ENCODE measurements at places on chromosomes 5 and 9.

GRCh38 chr5:57600321-57600720 is 117.7 kb upstream of the ACTBL2 start:
- H3K36me3 ChIP-seq = no peaks in the 10 kb centered on the region
- no peak overlapping the region for H3K27ac ChIP-seq
- DNase-seq = no peak
- peaks cover 10% of the 10 kb centered on the region for H3K27me3 ChIP-seq

DNA sequence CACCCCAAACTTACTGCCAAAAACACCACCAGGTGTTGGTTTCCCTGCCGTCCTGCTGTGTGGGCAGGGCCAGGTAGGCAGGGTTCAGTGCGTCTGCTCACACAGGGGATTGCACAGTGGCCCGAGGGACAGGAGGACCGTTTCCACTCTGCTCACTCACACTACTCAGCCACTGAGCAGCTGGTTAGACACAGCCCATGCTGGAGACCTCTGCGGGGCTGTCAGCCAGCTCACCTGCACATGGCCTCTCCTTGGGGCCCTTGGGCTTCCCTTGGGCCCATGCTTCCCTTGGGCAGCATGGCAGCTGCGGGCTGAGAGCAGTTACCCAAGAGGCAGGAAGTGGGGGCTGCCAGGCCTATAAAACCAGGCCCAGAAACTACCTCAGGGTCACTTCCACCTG is 79.0 kb downstream of the SYK start:
- no peaks in the 10 kb centered on the region for H3K27me3 ChIP-seq
- H3K36me3 ChIP-seq = peaks cover 4% of the 10 kb centered on the region
- DNase-seq = no peak
- no peak overlapping the region for H3K27ac ChIP-seq
- H3K4me1 ChIP-seq = no peaks in the 10 kb centered on the region

DNA sequence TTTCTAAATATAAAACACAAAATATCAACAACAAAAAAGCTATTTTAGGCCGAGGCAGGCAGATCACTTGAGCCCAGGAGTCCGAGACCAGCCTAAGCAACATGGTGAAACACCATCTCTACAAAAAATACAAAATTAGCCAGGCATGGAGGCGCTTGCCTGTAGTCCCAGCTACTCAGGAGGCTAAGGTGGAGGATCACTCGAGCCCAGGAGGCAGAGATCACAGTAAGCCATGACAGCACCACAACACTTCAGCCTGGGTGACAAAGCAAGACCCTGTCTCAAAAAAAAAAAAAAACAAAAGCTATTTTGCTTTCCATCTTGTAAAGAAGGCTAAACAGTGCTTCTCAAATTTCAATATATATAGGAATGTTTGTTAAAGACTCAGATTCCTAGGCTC is 11.3 kb downstream of the C5orf15 start:
- H3K27me3 ChIP-seq = no peaks in the 10 kb centered on the region
- H3K4me1 ChIP-seq = no peaks in the 10 kb centered on the region
- H3K27ac ChIP-seq = no peak overlapping the region

DNA sequence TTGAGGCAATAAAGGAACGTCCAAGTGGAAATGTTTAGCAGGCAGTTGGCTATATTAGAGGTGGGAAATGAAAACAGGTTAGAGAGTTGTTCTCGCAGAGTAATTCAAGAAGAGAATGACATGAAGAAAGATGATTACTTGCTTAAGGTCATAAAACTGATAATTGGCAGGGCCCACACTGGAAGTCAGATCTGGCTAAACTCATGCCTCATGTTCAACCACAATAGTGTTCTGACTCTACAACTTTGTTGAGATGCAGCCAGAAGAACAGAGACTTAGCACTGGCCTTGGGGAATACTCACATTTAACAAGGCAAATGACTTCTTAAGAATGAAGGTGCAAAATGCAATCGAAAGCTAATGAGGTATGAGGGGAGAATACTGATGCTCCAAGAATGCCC is 27.2 kb upstream of the TNFSF8 start:
- DNase-seq = no peak
- H3K27ac ChIP-seq = peak overlapping the region; percentile 57
- peaks cover 8% of the 10 kb centered on the region for H3K4me1 ChIP-seq
- H3K27me3 ChIP-seq = no peaks in the 10 kb centered on the region

DNA sequence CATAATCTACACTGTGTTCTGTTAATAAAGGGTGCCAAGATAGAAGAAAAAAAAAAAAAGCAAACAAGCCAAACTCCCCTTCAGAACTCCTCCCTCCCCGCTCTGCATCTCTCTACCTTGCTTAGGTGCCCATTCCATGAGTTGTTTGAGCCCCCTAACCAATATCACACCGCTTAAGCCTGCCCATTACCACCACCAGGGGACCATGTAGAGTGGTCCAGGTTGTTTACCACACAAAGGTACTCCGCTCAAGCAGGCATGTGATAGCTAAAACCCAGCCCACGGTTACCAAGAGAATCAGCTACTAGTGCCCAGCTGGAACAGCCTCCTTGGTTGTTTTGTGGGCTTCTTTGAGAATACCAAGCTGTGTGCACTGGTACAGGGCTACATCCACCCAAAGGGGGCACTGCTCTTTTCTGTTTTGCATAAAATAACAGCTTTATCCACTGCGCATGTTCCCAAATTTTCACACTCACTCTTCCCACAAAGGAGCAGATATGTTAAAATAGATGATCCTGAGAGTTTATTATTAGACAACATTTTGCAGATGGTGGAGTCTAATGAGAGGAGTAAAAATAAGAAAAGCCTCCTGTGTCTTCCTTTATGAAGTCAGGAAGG is 304.1 kb downstream of the DEPDC1B start:
- no peak overlapping the region for H3K27ac ChIP-seq
- no peaks in the 10 kb centered on the region for H3K36me3 ChIP-seq
- H3K27me3 ChIP-seq = no peaks in the 10 kb centered on the region
- no peaks in the 10 kb centered on the region for H3K4me1 ChIP-seq
- DNase-seq = no peak

DNA sequence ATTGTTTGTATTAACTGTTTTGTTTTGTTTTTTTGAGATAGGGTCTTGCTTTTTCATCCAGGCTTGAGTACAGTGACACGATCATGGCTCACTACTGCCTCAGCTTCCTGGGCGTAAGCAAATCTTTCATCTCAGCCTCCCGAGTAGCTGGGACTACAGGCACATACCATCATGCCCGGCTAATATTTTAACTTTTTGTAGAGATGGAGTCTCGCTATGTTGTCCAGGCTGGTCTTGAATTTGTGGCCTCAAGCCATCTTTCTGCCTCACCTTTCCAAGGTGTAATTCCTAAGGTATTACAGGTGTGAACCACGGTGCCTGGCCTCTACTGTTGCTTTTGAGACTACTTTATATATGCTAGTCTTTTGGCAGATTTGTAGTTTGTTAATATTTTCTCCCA is 8.4 kb downstream of the RCL1 start:
- no peak for DNase-seq
- no peaks in the 10 kb centered on the region for H3K27me3 ChIP-seq
- H3K4me3 ChIP-seq = no peak overlapping the region

DNA sequence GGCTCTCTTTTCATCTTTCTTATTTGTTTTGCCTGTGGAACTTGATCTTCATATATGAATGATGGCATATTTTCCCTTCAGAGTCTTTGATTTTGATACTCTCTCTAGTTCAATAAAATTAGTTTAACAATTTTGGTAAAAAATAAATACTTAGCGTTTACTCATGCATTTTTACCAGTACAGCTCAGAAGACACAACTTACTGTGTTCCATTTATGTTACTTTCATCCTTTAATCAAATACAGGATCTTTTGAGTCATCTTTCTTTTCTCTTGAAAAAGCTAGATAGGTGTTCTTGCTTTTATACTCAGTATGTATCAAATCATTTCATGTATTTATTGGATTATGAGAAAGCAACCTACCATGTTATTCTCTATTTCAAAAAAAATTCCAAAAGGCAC is 47.1 kb upstream of the RICTOR start:
- no peak overlapping the region for H3K4me3 ChIP-seq
- H3K27ac ChIP-seq = no peak overlapping the region
- no peaks in the 10 kb centered on the region for H3K27me3 ChIP-seq
- DNase-seq = no peak
- H3K36me3 ChIP-seq = no peaks in the 10 kb centered on the region
- no peaks in the 10 kb centered on the region for H3K4me1 ChIP-seq

- no peak for DNase-seq
- H3K4me1 ChIP-seq = peaks cover 8% of the 10 kb centered on the region
- peaks cover 50% of the 10 kb centered on the region for H3K27me3 ChIP-seq
Measured at GRCh38 chr5:17219469-17219868, 2.0 kb downstream of the BASP1 start.

DNA sequence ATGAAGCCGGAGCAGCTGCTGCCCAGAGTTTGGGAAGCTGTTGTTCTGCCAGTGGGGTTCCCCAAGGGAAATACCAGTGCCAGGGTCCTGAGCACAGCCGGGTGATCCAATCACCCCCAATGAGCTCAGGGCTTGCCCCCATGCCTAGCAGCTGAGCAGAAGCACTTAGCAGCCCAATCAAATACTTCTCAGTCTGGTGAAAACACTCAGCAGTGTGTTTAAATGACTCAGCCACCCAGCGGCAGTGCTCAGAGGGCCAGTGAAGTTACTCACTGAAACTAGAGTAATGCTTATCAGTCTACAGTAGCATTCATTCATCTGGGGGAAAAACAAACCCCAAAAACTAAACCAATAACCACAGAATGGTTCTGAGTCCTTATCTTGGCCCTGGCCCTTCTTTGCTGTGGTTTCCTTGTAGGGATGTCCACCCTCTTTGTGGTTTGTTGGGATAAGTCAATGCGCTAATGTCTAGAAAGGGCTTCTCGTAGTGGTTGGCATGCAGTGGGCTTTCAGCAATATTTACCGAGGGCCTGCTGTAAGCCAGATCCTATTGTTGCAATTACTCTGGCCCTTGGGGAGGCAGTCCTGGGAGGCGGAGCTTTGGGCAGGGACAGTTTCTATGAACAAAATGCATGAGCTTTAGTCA is 43.1 kb downstream of the LHX2 start:
- no peak for DNase-seq
- no peak overlapping the region for H3K27ac ChIP-seq
- no peaks in the 10 kb centered on the region for H3K36me3 ChIP-seq
- H3K27me3 ChIP-seq = no peaks in the 10 kb centered on the region
- no peak overlapping the region for H3K4me3 ChIP-seq
- H3K4me1 ChIP-seq = no peaks in the 10 kb centered on the region

DNA sequence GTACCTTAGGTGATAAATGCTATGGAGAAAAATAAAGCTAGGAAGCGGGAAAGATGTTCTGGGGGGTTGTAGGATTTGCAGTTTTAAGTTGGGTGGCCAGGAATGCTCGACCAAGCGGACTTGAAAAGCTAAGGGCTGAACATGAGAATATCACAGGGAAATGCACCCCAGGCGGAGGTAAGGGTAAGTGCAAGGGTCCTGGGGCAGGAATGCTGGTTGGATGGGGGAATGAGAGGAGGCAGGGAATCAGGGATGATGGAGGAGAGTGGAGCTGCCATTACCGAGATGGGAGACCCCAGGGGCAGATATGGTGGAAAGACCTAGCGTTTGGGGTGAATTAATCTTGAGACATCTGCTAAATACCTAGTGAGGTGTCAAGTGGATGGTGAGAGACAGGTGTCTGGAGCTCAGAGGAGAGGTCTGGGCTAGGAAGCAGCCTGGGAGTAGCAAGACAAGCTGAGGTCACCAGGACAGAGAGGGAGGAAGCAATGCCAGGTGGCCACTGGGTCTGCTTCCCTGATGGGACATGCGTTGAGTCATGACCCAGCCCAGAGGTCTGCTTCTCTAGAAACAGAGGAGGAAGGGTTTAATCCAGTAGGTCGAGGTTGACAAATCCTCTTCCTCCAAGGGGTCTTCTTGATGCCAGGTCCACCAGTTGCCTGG is 77.7 kb upstream of the ASS1 start:
- no peaks in the 10 kb centered on the region for H3K4me1 ChIP-seq
- H3K4me3 ChIP-seq = no peak overlapping the region
- no peaks in the 10 kb centered on the region for H3K27me3 ChIP-seq
- H3K36me3 ChIP-seq = no peaks in the 10 kb centered on the region
- no peak for DNase-seq

DNA sequence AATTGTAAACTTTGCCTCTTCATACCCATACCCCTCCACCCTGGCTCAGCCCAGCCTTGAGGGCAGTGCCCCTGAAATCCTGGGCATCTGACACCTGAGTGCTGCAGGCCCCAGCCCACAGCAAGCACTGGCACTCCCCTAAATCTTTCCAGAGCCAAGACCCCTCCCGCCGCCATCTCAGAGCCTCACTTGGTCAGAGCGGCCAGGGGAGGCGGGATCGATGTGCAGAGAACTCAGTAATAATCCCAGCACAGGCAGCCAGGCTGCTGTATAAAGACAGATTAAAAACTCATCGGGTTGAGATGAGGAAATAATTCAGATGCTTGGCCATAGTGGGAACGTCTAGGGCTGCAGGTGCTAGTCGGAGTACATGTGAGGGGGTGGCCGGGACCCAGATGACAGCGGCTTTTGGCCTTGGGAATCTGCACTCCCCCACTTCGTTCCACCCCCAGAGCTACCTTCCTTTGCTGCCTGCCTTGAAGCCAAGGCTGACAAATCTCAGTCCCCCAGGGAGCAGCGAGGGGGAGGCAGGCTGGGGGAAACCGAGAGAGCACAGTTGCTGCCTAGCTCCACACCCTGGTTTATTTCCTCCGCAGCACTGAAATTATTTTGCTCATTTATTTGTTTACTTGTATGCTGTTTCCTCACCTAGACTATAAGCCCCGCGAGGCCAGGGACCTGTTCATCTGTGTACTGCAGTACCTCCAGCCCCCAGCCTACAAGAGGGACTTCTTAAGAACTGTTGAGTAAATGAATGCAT is 19.5 kb upstream of the ARAP3 start:
- H3K4me1 ChIP-seq = peaks cover 21% of the 10 kb centered on the region
- DNase-seq = no peak
- H3K36me3 ChIP-seq = no peaks in the 10 kb centered on the region
- no peak overlapping the region for H3K4me3 ChIP-seq
- H3K27me3 ChIP-seq = no peaks in the 10 kb centered on the region

GRCh38 chr9:86549920-86550319 is 195.7 kb upstream of the TUT7 start:
- H3K27me3 ChIP-seq = no peaks in the 10 kb centered on the region
- no peak overlapping the region for H3K4me3 ChIP-seq
- peaks cover 6% of the 10 kb centered on the region for H3K4me1 ChIP-seq
- H3K27ac ChIP-seq = no peak overlapping the region
- no peak for DNase-seq

- no peaks in the 10 kb centered on the region for H3K36me3 ChIP-seq
- H3K27me3 ChIP-seq = no peaks in the 10 kb centered on the region
- H3K4me3 ChIP-seq = no peak overlapping the region
- no peak for DNase-seq
- no peak overlapping the region for H3K27ac ChIP-seq
Measured at GRCh38 chr5:89444088-89444487, 561.1 kb upstream of the MEF2C start.

DNA sequence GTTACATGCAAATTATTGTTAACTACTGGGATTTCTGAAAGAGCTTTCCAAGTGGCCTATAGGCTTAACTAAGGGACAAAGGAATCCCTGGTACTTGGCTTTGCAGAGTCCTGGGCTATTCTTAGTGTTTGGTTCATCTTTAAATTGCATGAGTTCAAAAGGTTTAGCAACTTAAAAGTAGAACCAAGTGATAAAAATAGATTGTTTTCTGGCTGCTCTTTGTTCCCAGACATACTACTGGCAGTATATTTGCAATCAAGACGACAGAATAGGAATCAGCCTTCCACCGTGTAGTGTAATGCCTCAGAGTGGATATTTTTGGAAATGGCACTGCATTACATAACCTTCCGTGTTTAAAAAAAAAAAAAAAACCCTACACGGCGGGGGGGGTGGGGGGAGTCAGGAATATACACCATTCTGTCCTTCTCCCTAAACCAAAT is 1.0 kb downstream of the NREP start:
- H3K27ac ChIP-seq = peak overlapping the region; percentile 10
- peak overlapping the region; percentile 65 for H3K4me3 ChIP-seq
- no peak for DNase-seq
- no peaks in the 10 kb centered on the region for H3K27me3 ChIP-seq
- peaks cover 41% of the 10 kb centered on the region for H3K4me1 ChIP-seq

All from esophagus squamous epithelium (tissue), 5 donors.